Mammary epithelial cell (primary cell): ENCODE measurements at places on chromosomes 7 and 10. TPM values are rescaled to one million over a fixed set of nuclear protein-coding genes. Genes with fewer than 3 reads are reported as not detected.

The CPXM2 gene
- 0.83 TPM for total RNA-seq

- DNase-seq: no peak
These were observed 313.6 kb upstream of the ZMIZ1 start for GRCh38 chr10:78755063-78755701.

- DNase-seq: no peak
These were observed 208.6 kb upstream of the GALNT17 start for GRCh38 chr7:70923181-70923845.

DNA sequence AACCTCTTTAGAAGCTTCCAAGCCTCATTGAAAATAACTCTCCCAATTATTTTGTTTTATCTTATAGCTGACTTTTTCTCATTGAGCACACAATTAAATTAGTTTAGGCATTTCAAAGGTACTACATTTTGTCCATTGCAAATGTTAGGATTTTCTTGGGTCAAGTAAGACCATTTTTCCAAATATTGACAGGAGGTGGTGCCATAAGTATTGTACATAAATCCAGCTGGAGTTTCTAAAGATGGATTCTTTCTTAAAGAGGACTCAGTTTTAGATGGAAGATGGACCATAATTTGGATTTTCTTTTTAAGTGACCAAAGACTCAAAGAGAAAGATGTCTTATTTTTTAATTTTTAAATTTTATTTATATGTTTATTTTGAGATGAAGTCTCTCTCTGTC, 12.3 kb upstream of the OPN4 start:
- no peak for DNase-seq
